Esophagus mucosa (tissue), 1 donor: ENCODE measurements at places on chromosomes 1 and 21. TPM values are rescaled to one million over a fixed set of nuclear protein-coding genes. Genes with fewer than 3 reads are reported as not detected.

AGO3 gene
- 12.1 TPM for total RNA-seq

NMNAT2 gene
- total RNA-seq = 0.04 TPM

APP gene
- 185 TPM for total RNA-seq

MYOC gene
- 0.20 TPM for total RNA-seq

ETNK2 gene
- 2.8 TPM for total RNA-seq

DNA sequence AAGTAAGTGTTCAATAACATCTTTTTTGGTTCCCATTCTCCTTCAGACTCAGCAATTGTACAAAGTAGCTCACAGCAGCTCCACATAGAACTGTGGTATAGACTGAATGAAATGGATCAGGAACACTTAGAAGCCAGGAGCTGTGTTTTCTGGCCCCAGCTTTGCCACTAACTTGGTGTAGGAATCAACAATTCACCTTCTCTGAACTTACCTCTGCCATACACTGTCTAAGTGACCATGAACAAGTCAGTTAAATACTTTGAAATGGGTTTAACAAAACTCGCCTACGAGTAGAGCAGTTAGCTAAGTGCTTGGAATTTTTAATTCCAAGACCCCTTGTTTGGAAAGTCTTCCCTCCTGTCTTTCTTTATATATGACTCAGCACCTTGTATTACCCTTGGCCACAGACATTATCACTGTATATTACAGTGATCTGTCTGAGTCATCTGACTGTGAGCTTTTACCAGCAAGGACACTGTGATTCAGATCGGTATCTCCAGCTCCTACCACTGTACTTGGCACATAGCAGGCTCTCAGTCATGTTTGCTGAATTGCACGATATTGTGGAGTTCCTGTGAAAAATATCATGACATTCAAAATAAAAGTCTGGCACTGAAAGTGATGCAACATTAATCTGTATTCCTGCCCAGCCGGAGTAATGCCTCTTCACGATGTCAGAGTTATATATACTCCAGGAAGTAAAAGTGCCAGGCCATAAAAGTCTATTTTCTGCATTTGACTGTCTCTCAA lies 101.7 kb upstream of the BEND5 start:
- peak; percentile 92 for ATAC-seq

GRCh38 chr1:209609041-209609790 lies 25.7 kb downstream of the CAMK1G start:
- ATAC-seq = no peak

DNA sequence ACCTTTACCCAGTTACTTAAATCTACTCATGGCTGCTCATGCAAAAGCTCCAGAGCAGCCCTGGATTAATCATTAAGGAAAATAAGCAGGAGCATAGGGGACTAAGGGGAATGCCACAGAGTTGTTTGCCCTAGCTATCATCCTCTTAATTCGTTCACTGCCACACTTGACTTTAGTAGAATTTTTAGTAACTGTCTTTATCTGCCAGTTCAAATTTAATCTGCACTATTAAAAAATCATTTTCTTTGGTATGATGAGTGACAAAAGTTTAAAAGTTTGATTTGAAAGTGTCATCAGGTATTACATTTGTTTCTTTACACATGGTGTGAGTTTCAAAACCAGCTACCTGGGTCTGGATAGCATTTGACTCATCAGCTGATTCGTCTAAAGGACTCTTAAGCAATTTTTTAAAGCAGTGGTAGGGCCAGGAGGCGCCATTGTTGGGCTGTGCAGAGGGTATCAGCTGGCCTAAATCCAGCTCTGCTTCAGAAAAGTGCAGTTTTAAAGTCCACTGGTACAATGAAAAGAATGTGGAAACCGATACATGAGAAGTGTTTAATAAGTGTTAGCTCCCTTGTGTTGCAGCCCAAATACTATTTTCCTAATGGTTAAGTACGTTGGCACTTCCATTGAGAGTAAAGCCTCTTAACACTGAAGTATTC lies 69.9 kb upstream of the DR1 start:
- ATAC-seq = no peak

DNA sequence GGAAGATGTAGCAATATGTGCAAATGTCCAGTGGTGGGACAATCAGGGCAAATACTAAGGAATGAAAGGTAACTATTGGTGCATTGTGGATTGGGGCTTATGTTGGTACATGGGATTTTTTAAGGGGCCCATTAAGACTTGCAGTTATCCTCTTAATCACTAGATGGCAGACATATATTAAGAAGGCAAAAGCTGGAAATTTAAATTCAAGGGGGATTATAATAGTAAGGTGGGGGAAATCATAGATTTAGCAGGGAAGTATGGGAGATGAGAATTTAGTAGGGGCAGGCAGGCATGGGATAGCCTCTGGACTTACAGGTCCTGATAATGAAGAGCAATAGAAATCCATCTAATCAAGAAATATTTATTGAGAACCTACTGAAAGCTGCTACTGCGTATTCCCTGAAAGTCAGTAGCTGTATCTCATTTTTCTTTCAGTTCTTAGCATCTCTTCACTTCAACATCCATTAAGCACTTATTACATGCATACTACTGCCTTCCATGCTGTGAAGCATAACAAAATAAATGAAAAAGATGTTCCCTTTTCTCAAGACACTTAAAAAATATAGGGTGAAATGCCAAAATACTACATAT lies 251.8 kb downstream of the CRB1 start:
- ATAC-seq = no peak

DNA sequence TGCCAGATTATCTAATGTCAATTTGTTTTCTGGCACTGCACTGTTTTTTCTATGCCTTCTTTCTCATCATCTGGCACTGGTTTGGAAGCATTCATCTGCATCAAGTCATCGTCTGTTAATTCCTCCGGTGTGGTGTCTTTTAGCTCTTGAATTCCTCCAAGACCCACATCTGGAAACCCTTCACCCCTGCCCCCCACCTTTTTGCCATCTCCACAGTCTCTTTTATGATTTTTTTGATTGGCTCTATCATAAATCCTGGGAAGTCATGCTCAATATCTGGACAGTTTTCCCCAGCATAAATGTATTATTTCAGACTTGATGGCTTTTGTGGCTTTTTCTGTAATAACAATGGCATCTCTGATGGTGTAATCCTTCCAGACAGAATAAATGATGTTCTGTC lies 10.4 kb upstream of the KCNK1 start:
- ATAC-seq = no peak
